ENCODE measurements at places on chromosomes 6 and 20. TPM values are rescaled to one million over a fixed set of nuclear protein-coding genes. Genes with fewer than 3 reads are reported as not detected.

DNA sequence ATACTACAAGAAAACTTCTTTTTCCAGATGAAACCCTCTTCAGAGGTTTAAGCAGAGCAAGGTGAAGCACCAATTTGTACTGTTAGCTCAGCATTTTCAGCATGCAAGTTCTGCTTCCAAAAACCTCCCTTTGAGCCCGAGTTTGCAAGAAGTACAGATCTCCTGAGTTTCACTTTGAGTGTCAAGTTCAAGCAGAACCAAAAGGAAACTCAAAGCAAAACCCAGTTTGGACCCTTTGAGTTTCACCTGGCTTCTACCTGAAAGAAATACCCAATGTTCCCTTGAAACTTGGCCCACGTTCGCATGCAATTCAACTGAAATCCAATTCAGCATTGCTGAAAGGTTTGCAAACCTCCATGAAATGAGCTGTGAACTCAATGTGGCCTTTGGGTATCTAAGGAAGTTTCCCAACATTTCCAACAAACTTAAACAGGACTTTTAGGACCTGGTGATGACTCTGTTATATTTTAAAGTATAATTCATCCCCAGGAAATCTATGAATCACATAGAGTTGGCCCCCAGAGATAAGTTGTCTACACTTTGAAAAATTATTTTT, 62.9 kb upstream of the HBS1L start:
- H3K4me1 ChIP-seq = no peaks in the 10 kb centered on the region
- H3K36me3 ChIP-seq = no peaks in the 10 kb centered on the region
- H3K27ac ChIP-seq = no peak overlapping the region
- DNase-seq = no peak
- no peak overlapping the region for H3K4me3 ChIP-seq

Gene SEC63
- total RNA-seq = 25.3 TPM

DNA sequence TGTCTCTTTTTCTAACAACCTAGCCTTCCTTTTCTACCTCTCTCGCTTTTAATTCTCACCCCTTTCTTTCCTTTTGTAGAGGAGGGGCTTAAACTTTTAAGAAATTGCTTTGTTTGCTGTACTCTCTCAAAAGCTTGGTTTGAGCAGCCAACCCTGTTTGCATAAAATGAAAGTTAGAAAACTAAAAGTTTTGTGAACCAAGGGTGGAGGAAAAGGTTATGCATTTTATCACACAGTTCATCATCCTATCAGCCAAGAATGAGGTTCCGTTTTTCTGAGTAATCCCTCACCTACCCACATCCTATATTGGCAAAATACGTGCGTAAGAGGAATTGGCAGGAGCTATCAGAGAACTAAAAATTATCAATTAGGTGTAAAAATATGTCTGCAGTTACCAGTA, 42.8 kb upstream of the LOC128125822 start:
- no peaks in the 10 kb centered on the region for H3K27me3 ChIP-seq
- H3K27ac ChIP-seq = no peak overlapping the region
- peaks cover 7% of the 10 kb centered on the region for H3K4me1 ChIP-seq
- DNase-seq = no peak
- no peak overlapping the region for H3K4me3 ChIP-seq

Gene PLN
- 33.9 TPM for total RNA-seq

- no peaks in the 10 kb centered on the region for H3K4me1 ChIP-seq
- no peaks in the 10 kb centered on the region for H3K36me3 ChIP-seq
- no peak for DNase-seq
- H3K27ac ChIP-seq = no peak overlapping the region
These were observed 866.7 kb upstream of the GJE1 start for GRCh38 chr6:141265756-141266623.

GRCh38 chr6:14274546-14275492, 157.2 kb downstream of the CD83 start:
- no peak for DNase-seq
- no peaks in the 10 kb centered on the region for H3K27me3 ChIP-seq
- peak overlapping the region; percentile 46 for H3K27ac ChIP-seq
- no peaks in the 10 kb centered on the region for H3K36me3 ChIP-seq
- H3K4me3 ChIP-seq = no peak overlapping the region

Gene EPHA7
- total RNA-seq = 2.7 TPM

DNA sequence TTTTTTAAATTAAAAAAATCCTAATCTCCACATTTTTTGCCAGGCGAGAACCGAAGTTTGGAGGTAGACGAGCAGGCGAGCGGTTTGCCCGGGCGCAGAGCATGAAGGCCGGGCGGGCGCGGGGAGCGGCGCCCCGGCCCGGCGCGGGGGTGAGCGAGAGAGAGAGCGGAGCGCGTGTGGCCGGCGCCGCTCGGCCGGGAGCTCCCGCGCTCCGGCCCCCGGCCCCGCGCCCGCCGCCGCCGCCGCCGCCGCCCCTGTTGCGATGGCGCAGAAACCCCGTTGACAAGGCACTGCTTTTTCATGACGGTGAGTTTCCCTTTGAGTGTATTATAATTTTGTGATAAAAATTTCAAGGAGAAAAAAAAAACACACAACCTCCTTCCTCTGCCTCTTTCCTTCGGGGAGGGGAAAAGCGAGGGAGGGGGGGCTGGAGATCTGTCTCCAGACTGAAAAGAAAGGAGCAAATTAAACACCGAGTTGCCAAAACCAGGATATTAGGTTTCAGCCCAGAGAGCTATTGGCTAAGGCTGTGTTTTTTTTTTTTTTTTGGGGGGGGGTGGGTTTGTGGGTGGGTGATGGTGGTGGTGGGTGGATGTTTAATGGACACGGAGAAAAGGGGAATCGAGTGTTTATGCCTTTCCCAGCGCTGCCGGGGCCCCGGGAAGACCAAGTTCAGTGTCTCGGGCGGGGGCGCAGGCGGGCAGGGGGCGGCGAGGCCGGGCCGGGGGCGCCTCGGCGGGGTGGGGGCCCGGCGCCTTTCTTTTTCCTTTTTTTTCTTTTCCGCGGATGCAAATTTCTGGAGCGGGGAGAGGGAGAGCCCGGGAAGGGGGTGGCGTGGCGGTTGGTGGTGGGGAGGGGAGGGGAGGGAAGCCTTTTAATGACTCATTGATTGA, at the start of gene BICRAL:
BICRAL (plus strand) TSS at position 257 of the 893 bp plus-strand sequence. CDS start 39,971 bp downstream, outside the sequence.
- H3K27ac ChIP-seq = peak within 1 kb of the TSS; percentile 100
- H3K4me3 ChIP-seq = peak within 1 kb of the TSS; percentile 96
- no peaks in the 10 kb centered on the region for H3K27me3 ChIP-seq
- no peaks in the 10 kb centered on the region for H3K36me3 ChIP-seq
